ENCODE measurements at places on chromosomes 11 and 22.
A peak's percentile ranks its signal among the peaks of the same experiment; 100 is the strongest.

DNA sequence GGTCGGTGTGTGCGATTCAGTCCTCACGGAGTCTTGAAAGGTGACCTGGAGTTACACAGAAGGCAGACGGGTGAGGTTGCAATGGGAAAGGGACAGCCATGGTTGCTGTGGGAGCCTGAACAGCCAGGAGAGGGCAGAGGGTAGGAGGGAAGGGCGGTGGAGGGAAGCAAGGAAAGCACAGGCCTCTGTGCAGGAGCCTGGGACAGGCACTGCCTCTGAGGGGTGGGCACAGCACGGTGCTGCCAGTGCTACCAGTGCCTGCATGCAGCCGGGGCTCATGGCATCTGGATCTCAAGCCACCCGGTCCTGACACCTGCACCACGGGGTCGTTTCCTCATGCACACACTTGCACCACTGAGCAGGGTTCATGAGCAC, 401.0 kb downstream of the TBC1D22A start:
- DNase-seq: no peak

DNA sequence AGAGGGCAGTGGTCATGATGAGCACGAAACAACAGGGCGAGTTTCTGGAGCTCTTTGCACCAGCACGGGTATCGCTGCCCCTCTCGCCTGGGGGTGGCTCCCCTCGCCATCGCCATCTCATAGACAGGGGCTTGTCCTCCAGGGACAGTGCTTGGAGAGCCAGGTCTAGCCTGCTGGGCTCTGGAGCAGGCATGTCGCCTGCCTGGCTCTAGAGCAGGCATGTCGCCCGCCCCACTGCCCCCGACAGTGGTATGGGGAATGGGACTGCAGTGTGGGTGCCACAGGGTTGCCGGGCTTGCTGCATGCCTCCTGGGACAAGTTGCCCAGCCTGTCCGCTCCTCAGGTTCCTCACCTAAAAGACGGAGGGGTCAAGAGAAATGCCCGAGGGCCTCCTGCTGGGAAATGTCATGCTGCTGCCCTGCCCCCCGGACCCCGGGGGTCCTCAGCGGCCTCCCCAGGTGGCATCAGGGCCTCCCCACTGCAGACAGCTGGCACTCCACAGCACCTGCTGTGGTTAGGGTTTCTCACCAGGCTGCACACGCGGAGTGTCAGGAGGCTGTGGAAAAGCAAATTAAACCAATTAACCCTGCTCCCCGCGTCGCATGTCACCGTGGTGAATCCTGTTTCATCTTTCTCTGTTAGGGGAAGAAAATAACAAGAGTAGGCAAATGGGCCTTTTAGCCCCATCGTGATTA, 403.0 kb downstream of the TBC1D22A start:
- DNase-seq: no peak

- DNase-seq: no peak
Observed at GRCh38 chr11:119421941-119422808, 797 bp downstream of the THY1 start.

- DNase-seq: no peak
Observed at GRCh38 chr11:68460741-68461574, at the start of gene PPP6R3. PPP6R3 (plus strand) TSS chr11:68460752; CDS start chr11:68537665, 76,913 bp downstream.

DNA sequence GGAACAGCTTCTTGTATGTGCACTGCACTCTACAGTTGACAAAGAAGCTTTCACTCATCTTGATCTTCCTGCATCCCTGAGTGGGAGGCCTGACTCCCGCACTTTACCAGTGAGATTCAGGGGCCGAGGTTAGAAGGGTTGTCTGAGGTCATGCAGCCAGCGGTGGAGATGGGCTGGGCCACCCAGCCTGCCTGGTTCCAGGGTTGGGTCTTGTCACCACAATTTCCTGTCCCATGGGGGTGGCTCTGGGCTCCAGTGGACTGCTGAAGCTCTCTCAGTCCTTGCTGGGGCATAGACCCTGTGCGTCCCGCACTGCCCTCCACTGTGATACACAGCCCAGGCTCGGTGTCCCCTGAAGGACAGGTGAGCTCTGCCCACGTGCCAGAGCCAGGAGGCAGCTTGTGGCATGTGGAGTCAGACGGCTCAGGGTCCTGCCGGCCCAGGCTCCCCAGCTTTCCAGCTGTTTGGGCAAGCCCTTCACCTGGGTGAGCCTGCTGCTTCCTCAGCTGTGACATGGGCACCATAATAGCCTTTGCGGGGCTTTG, 6.9 kb upstream of the MYO7A start:
- DNase-seq: no peak

DNA sequence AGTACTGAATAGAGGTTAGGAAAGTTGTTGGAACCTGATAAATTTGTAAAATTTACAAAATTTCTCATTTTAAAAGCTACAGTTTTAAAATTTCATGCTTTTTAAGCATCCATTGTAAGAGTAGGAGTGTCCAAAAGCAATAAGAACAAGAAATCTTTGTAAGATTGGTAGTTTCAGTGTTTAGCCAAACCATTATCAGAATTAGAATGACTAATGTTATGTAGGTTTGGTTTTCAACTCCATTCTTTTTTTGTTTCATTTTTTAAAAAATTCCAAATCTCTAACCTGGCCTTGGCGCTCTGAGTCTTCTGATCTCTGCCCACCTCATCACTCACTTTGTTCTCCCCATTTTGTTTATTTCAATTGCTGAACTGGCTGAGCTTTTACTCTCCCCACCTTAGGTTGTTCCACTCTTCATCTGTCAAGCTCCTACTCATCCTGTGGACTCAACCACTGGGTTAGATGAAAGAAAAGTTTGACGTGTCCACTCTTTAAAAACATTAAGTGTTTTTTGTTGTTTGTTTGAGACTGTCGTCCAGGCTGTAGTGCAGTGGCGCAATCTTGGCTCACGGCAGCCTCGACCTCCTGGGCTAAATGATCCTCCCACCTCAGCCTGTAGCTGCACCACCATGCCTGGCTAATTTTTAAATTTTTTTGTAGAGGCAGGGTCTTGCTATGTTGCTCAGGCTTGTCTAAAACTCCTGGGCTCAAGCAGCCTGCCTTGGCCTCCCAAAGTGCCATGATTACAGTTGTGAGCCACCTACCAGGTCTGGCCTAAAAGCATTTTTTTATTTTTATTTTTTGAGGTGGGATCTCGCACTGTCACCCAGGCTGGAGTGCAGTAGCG, 14.0 kb downstream of the EP300 start:
- DNase-seq: no peak

- DNase-seq: no peak
Observed at GRCh38 chr11:63132985-63133775, 10.8 kb downstream of the SLC22A24 start.

DNA sequence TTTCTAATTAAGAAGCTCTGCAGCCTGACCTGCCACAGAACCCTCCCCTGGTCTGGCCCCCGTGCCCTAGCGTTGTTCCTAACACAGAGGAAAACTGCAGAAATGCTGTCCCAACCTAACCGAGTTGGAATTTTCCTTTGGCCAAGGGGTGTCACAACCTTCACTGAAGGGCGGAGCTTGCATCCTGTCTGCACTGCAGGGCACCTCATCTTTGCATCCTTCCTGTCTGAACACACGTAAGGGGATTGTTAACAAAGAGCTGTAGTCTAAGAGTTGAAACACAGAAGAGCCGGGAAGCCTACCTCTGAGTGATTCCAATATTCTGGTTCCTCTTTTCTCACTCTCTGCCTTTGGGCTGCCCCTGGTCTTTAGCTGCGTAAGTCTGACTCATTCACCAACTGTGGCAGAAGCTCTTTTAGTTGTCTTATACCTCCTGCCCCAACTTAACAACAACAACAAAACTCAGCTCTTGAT, 1.6 kb downstream of the DIXDC1 start:
- DNase-seq: peak; percentile 81

- no peak for DNase-seq
Observed at GRCh38 chr11:1644601-1645356, 15.2 kb downstream of the KRTAP5-5 start.

DNA sequence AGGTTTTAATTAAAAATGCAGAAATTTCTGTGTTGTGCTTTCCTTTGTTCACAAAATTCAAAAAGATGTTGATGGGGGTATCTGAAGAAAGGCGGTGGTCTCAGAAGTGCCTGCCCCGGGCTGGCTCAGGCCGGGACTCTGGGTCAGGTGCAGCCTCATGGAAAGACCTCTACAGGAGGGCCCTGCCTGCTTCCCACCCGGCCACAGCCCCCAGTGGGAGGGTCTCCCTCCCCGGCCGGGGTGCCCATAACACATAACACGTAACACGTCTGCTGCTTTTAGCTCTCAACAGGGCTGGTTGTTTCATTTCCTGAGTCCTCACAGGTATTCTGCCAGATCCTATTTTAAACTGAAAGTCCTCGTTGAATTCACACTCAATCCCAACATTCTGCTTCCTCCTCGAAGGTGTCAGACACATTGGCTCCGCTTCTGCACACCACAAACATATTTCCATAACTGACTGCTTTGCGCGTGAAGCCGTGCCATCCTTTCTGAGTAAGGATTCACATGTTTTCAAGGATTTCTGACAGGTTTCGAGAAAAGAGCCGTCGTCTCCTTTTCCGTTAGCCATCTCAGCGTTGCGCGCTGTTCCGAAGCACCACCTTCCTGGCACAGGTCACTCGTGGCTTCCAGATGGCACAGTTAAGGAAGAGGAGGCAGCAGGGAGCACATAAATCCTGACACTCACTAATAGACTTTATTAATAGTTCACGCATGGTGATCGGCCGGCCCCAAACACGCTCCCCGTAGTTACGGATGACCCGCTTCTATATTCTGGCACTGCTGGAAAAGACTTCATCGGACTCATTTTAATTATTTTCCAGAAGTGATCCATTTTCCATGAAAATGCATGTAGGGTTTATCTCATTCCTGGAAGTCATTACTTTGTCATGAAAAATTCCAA, 569.3 kb downstream of the BRD1 start:
- no peak for DNase-seq

GRCh38 chr11:67441731-67442351, 1.4 kb downstream of the CORO1B start:
- DNase-seq: no peak

DNA sequence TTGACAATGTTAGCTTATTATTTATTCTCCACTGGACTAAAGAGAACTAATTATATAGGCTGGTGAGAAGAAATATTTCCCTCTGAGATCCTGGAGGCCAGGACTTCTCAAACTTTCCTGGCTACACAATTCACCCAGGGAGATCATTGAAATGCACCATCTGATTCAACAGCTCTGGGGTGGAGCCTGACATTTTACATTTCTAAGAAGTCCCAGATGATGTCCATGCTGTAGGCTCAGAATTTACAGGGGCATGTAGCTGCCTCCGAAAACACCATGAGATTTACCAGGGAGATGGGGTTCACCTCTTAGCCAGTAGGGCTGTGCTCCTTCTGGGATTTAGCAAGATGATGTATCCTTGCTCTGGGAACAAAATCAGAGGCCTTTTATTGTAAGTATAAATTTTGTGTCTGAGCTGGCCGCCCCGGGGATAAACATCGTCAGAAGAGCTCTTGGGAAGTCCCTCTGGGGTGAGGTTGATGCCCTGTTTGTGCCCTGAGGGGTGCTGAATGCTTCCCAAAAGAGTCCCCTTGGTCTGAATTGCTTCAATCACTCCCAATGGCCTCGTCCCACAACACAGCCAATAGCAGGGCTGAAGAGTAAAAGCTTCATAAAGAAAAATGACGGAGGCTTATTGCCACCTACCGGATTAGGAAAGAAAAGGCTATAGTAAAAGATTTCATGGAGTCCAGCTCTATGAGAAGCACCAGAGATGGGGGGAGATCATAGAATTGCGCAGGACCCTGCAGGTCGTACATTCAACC, 33.4 kb upstream of the API5 start:
- peak; percentile 5 for DNase-seq

DNA sequence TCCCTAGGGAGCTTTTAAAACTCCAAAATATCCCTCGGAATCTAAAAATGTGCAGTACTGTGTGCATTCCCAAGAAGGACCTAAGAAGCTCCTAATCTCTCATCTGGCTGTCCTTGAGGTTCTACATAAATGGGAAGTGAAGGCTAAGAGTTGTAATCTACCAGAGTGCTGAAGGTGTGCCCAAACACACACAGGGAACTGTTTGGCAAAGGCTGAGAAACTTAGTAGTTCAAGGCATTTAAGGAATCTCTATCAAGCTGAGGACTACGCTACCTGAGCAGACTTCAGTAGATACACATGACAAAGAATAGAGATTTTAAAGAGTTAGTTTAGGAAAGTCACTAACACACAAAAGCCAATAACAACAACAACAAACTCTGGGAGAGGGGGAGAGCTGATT, 71.1 kb downstream of the TTC28 start:
- DNase-seq: no peak
